ENCODE measurements at places on chromosomes 6 and 20. TPM values are rescaled to one million over a fixed set of nuclear protein-coding genes. Genes with fewer than 3 reads are reported as not detected.

DNA sequence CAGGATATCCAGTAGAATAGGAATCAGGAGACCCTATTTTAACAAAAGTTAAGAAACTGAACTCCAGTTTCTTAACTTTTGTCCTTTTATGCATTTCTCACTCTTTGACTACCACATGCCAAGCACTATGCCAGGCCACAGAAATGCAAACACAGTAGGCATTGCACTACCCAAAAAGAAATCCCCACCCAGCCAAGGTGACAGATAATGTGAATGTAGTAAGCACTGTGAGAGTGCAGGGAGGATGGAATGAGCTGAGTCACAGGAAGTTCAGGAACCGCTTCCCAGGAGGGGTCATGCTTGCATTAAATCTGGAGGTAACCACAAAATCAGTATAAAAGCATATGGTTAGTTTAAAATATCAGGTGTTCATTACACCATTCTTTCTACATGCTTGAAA is 20.1 kb upstream of the FAM83C start:
- no peak for DNase-seq

DNA sequence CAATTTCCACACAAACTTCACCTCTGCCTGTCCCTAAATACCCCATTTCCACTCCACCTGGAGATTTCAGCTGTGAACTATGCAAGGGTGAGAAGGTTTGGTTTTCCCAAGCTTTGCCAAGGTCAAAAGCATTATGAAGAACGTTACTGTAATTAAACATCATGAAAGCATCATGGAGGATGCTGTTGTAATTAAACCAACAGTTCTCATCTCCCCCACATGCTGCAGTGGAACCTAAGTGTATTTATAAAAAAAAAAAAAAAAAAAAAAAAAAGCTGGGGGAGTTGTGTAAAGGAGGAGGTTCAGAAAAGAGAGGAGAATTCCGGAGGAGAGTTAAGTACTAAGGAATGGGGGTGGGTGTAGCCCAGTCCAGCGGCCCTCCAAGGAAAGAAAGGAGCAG is 474.9 kb upstream of the JARID2 start:
- no peak for DNase-seq

- DNase-seq, result no peak
Observed at GRCh38 chr20:18588574-18588933, 700 bp downstream of the DTD1 start.

GRCh38 chr6:107460083-107460631 is 793 bp upstream of the PDSS2 start:
- no peak for DNase-seq

- no peak for DNase-seq
Observed at GRCh38 chr6:135796643-135797305, 54.7 kb upstream of the PDE7B start.

GRCh38 chr20:36824142-36824940 is 50.8 kb upstream of the DSN1 start:
- DNase-seq, result no peak

DNA sequence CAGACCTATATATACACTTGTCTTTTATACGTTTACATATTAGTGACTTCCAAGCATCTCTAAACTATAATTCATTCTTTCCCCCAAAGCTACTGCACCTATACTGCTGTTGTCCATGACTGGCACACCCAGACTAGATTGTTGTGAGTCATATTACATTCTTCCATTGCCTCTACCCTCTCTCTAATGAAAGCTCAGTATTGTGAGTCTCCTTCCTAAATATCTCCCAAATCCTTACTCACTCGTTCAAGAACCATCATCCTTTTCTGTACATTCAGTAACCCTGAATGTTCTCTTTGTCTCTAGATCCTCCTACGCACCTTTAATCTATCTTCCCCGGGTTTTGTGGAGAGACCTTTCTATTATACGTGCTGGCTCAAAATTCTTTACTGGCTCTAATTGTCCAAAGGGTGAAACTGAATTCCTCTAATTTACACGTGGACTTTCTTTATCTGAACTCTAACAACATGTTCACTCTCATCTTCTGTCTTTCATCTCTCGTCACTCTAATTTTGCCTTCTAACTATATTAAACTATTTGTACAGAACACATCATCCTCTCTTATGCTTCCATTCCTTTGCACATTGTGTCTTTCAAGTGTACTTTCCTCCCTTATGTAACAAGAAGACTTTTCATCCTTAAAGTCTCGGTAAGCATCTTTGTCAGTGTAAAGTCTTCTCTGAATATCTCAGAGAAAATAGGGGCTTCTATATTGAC is 109.3 kb downstream of the IBTK start:
- no peak for DNase-seq

DNA sequence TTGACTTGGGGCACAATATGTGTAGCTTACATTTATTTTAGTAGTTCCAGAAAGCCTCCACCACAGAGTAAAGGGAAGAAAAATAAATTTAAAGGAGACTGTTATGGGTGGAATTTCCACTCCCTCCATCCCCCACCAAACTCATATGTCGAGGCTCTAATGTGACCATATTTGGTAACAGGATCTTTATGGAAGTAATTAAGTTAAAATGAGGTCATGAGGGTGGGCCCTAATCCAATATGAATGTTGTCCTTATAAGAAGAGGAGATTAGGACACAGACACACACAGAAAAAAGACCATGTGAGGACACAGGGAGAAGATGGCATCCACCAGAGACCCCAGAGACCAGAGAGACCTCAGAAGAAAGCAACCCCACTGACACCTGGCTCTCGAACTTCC is 189.7 kb downstream of the EDN1 start:
- DNase-seq, result no peak

DNA sequence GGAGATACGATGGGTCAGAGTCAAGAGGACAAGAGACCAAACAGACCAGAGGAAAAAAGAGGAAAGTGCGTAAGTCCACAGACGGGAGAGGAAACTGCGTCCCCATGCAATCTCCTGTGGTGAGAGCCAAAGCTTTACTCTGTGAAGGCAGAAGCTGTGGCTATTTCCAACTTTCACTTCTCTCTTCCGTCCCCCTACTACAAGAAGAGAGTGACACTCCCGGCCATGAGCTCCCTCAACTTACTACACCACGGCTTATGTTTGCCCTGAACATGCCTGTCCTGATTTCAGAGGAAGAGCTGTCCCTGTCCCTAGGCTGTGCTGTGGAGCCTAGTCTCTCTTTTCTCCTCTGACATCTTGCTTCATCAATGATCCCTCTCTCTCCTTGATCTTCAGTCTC is 11.5 kb upstream of the SSR1 start:
- DNase-seq, result no peak

DNA sequence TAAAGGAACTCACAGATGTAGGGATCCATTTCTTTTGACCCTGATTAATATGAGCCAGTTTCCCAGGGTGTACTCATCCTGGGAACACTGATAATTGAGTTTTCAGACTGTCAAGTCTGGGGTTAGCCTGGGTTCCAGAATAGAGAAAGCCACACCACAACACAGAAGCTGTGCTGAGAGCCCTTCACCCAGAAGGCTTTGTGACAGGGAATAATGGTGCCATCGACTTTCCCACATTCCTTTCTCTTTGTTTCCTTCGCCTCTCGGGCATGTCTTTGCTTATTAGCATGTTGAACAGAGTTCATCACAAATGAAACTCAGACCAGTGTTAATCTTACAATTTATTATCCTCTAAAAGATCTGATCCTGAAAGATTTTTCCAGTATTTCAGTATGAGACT is 95.0 kb downstream of the TCP11 start:
- DNase-seq, result no peak

- DNase-seq, result no peak
Observed at GRCh38 chr6:110233770-110234374, 53.6 kb downstream of the CDC40 start.

DNA sequence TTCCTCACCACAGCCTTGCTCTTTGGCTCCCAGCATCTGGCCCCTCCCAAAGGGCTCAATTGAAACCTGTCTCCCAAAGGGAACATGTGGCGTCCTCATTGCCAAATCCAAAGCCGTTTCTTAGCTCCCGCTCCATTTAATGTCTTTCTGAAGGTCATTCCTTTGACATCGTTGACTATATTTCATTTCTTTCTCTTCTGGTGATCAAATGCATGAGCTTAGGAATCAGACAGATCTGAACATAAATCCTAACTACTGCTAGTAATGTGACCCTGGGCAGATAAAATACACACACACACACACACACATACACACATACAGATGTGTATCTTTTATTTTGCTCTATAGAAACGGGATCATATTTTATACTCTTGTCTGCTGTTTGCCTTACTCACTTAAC is 964.7 kb upstream of the FLRT3 start:
- DNase-seq, result no peak

DNA sequence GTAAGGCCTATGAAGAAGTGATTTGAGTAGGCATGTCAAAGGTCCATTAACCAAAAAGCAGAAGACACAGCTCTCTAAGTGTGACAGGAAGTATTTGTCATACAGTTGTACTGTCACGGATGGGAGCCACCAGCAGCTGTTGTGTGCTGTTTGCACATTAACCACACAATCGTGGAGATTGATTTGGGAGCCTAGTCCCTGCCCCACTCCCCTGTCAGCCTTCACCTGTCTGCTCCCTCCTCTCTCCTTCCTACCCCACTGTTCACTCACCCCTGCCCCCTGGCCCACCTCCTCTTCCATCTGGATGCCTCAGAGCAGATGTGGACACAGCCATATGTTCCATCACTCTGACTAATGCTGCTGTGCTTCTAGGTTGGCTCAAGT is 124.7 kb upstream of the SPACA1 start:
- DNase-seq, result no peak

DNA sequence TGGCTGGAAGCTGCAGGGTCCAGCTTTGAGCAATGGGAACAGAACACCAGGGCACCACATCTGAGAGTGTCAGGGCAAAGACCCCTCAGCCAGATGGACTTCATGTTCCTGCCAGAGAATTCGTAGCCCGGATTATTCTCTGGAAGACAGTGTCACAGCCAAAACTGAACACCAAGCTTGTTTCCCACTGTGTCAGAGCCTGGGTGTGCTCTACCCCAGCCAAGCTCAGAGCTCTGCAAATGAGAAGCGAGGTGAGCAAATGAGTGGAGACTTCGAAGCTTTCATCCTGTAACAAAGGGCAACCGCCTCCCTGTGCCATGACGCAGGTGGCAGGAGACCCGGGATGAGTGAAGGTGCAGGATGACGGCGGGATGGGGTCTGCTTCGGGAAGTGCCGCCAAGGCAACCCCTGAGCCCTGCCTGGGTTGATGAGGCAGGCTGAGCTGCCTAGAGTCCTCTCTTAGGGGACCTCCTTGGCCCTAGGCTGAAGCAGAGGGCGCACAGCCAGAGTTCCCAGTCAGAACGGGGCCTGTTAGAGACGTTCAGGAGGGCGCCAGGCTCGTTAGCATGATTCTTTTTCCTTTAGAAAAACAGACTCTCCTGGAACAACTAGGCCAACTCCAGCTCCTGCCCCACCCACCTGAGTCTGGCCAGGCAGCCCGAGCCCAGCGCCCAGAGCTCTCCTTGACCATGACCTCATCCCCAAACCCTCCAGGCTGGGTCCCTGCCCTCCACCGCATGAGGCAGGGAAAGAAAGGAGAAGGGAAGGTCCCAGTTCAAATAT is 187.7 kb downstream of the SOD2 start:
- DNase-seq, result no peak

DNA sequence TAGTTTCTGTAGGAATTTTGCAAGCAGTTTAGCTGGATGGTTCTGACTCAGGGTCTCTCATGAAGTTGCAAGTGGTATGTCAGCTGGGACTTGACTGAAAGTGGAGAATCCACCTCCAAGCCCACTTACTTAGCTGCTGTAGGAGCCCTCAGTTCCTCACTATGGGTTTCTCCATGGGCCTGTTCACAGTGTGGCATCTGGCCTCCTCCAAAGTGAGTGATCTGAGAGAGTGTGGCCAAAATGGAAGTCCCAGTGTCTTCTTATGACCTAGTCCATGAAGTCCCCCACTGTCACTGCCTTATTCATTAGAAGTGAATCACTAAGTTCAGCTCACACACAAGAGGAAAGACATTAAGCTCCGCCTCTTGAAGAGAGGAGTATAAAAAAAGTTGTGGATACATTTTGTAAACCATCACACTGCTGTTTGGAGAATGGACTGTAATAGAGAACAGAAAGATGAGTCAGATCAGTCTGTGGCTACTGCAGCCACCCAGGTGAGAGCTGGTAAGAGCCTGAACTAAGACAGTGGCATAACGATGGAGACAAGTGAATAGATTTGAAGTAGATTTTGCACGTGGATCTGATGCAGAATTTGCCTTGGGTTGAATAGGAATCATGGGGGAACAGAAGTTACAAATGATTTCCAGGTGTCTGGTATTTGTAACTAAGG is 4.9 kb upstream of the NELFCD start:
- DNase-seq, result no peak

GRCh38 chr6:136791296-136792094 is 782 bp downstream of the MAP3K5 start:
- DNase-seq, result peak; percentile 91

- DNase-seq, result no peak
Observed at GRCh38 chr6:168044521-168045130, 34.4 kb downstream of the FRMD1 start.

GRCh38 chr6:118787724-118788423 is 106.1 kb upstream of the ASF1A start:
- DNase-seq, result no peak

DNA sequence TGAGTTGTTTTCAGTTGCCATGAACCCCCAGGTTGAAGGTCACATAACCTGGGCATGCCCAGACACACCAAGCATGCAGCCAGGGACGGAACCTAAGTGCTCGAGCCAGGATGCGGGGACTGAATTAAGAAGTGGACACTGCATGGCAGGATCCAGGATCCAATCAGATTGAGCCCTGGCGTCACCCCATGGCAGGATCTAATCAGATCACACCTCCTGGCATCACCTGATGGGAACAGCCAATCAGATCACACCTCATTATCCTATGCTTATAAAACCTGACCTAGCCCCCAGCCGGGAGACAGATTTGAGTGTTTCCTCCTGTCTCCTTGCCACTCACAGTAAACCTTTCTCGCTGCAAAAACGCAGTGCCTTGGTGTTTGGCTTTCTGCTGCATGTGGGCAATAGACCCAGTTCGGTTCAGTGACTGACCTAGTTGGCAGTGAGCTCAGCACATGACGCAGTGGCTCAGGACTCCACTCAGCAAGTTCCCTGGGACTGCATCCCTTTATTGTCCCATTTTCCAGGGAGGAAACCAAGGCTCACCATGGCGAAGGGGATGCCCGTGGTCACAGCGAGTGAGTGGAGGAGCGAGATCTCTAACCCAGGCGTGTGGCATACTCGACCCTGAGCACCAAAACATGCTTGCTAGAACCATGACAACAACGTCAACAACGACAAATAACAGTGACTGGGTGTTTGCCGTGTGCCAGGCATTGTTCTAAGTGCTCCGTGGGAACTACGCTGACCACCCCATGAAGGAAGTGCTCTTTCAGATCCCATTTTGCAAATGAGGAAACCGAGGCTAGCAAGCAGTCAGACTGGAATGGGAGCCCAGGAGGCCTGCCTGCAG is 66.3 kb downstream of the RBM38 start:
- DNase-seq, result no peak

- no peak for DNase-seq
Observed at GRCh38 chr6:81759782-81760181, 7.3 kb upstream of the TENT5A start.

Gene MCCD1
- not detected for total RNA-seq

Gene SLC12A5
- total RNA-seq, result 0.73 TPM

Gene TFAP2D
- not detected for total RNA-seq

Gene TMEM200A
- total RNA-seq, result 0.59 TPM

Gene BMP6
- 2.9 TPM for total RNA-seq

Gene FRK
- 2.6 TPM for total RNA-seq

All from cardiac septum (tissue), 1 donor.